H9 (cell line): ENCODE measurements at places on chromosomes 1 and 21. TPM values are rescaled to one million over a fixed set of nuclear protein-coding genes. Genes with fewer than 3 reads are reported as not detected.

Gene LRRC38
- total RNA-seq = 0.72 and 0.86 TPM in 2 replicates

Gene WNT3A
- total RNA-seq = 0.17 and 0.20 TPM in 2 replicates

Gene SPRR2E
- total RNA-seq = not detected in 2 replicates

Gene SMIM1
- total RNA-seq = 5.3 and 7.3 TPM in 2 replicates

Gene PLA2G2D
- not detected in 2 replicates for total RNA-seq

Gene MROH9
- total RNA-seq = not detected in 2 replicates

Gene ADAMTSL4
- total RNA-seq = 4.6 and 6.1 TPM in 2 replicates

Gene FMN2
- 0.59 and 0.61 TPM in 2 replicates for total RNA-seq

Gene CRYAA
- not detected in 2 replicates for total RNA-seq

GRCh38 chr1:56441601-56442000 lies 137.8 kb downstream of the PLPP3 start:
- DNase-seq = no peak
- no peak overlapping the region for H3K4me3 ChIP-seq
- no peak overlapping the region for H3K27ac ChIP-seq
- no peaks in the 10 kb centered on the region for H3K36me3 ChIP-seq
- peaks cover 10% of the 10 kb centered on the region; the same call in 1 of the 2 replicates for H3K4me1 ChIP-seq

- DNase-seq = peak; percentile 56
- H3K27ac ChIP-seq = no peak overlapping the region
- no peaks in the 10 kb centered on the region for H3K4me1 ChIP-seq
- H3K4me3 ChIP-seq = no peak overlapping the region
- no peaks in the 10 kb centered on the region for H3K27me3 ChIP-seq
- H3K36me3 ChIP-seq = no peaks in the 10 kb centered on the region
Measured at GRCh38 chr1:92994105-92994712, 32.9 kb upstream of the DIPK1A start.

GRCh38 chr1:35622510-35623178 lies 18.7 kb downstream of the PSMB2 start:
- DNase-seq = no peak
- peaks cover 13% of the 10 kb centered on the region for H3K4me1 ChIP-seq
- H3K36me3 ChIP-seq = peaks cover 22% of the 10 kb centered on the region
- no peaks in the 10 kb centered on the region for H3K27me3 ChIP-seq
- no peak overlapping the region for H3K4me3 ChIP-seq
- H3K27ac ChIP-seq = peak overlapping the region; percentile 3

- H3K27ac ChIP-seq = no peak overlapping the region
- H3K27me3 ChIP-seq = peaks cover 3% of the 10 kb centered on the region; the same call in 1 of the 2 replicates
- DNase-seq = no peak
Measured at GRCh38 chr1:72283022-72283306, 625 bp upstream of the NEGR1 start.

GRCh38 chr1:239612379-239612778 lies 226.0 kb downstream of the CHRM3 start:
- no peak for DNase-seq
- H3K27me3 ChIP-seq = no peaks in the 10 kb centered on the region
- no peaks in the 10 kb centered on the region for H3K4me1 ChIP-seq
- no peaks in the 10 kb centered on the region; the same call in 2 of the 3 replicates for H3K36me3 ChIP-seq
- H3K27ac ChIP-seq = no peak overlapping the region

DNA sequence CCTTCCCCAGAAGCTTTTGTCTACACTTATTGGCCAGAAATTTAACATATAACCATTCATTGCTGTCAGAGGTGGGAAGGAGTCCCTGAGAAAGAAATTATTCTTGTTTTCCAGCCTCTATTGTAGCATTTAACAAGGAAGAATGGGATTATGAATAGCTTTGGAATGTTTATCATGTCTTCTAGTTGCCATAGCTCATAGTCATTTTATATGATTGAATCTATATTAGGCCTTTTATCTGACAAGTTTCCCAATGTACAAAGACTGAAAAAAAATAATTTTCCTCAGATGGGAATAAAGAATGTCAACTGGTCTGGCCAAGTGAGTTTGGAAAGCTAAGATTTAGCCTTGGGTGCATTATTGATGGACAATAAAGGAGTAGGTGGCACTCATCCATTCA lies 28.3 kb downstream of the PTPRC start:
- DNase-seq = no peak
- no peaks in the 10 kb centered on the region for H3K36me3 ChIP-seq
- no peaks in the 10 kb centered on the region for H3K27me3 ChIP-seq
- H3K27ac ChIP-seq = no peak overlapping the region
- no peaks in the 10 kb centered on the region for H3K4me1 ChIP-seq
- no peak overlapping the region for H3K4me3 ChIP-seq

DNA sequence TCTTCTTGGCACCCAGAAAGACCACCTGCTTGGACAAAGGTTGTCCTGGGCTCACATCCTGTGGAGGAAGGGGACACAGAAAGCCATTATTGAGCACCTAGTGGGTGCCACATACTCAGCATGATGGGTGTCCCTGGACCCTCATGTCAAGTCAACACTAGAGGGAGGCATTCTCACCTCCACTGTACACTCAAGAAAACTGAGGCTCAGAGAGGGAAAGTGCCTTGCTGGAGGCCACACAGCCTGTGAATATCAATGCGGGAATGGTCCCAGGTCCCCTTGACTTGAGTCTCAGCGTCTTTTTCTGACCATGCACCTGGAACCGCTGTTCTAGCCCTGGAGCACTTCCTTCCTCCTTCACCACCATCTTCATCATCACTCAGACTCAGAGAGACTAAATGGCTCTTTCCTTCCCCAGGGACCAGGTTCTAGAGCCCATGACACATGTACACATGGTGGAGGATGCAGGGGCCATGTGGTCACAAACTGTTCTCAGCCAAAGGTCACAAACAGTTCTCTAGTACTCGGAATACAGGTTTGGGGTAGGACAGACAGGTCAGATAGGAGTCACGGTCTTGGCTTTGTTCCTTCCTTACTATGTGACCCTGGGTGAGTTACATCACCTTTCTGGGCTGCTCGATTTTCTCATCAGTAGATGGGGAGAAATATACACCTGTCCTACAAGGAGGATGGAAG lies 89.2 kb upstream of the WNT4 start:
- no peak for DNase-seq
- H3K4me1 ChIP-seq = no peaks in the 10 kb centered on the region; the same call in 1 of the 2 replicates
- H3K36me3 ChIP-seq = no peaks in the 10 kb centered on the region
- H3K27ac ChIP-seq = no peak overlapping the region
- H3K27me3 ChIP-seq = no peaks in the 10 kb centered on the region

GRCh38 chr21:37383086-37383485 lies 16.5 kb downstream of the DYRK1A start:
- H3K27ac ChIP-seq = no peak overlapping the region
- H3K4me1 ChIP-seq = peaks cover 11% of the 10 kb centered on the region
- no peaks in the 10 kb centered on the region for H3K27me3 ChIP-seq
- DNase-seq = no peak
- no peaks in the 10 kb centered on the region for H3K36me3 ChIP-seq

GRCh38 chr1:173354937-173355280 lies 122.2 kb upstream of the PRDX6 start:
- no peak overlapping the region for H3K27ac ChIP-seq
- peaks cover 30% of the 10 kb centered on the region for H3K36me3 ChIP-seq
- no peaks in the 10 kb centered on the region for H3K27me3 ChIP-seq
- no peaks in the 10 kb centered on the region for H3K4me1 ChIP-seq
- H3K4me3 ChIP-seq = no peak overlapping the region

DNA sequence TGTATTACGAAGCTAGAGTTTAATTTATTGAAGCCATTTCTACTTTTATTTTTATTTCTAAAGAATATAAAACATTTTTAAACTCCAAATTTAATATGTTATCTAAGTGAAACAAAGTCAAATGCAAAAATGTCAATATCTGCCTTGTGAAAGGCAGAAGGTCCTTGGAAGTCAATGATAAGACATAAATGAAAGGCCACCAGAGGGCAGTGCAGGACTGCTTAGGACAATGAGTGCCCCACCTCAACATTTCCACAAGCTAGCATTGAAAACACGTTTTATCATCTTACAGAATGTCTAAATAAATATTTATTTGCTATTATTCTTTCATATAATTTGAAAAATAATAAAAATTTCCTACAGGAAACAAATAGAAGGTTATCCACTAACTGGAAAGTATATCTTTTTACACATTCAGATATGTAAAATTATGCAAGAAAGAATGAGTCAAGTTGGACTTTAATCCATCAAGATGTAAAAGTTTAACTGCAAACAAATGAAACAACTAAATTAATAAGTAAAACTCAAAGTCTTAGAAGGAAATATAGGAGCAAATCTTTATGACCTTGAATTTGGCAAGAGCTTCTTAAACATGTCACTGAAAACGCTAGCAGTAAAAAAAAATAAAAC lies 140.1 kb upstream of the FMN2 start:
- peak; percentile 52 for DNase-seq
- H3K4me3 ChIP-seq = no peak overlapping the region
- no peaks in the 10 kb centered on the region for H3K27me3 ChIP-seq
- no peaks in the 10 kb centered on the region for H3K4me1 ChIP-seq
- H3K36me3 ChIP-seq = no peaks in the 10 kb centered on the region; the same call in 2 of the 3 replicates

DNA sequence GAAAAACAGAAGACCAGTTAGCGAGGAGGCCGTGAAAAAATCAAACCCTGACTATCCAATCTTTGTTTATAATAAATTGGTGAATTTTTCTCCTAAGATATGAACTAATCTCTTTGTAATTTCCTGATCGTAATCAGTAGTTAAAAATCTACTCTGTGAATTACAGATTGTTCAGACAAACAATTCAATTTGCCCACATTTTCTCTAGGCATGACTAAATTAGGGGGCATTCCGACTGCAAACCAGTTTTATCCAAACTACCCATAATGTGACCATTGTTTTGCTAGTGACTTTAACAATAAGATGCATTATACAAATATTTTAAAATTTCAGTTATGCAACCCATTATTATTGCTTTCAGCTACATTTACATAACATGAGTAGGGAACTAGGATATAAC lies 546.9 kb upstream of the ADAMTS5 start:
- H3K27ac ChIP-seq = no peak overlapping the region
- H3K4me3 ChIP-seq = no peak overlapping the region
- H3K36me3 ChIP-seq = peaks cover 15% of the 10 kb centered on the region
- H3K4me1 ChIP-seq = no peaks in the 10 kb centered on the region
- no peaks in the 10 kb centered on the region for H3K27me3 ChIP-seq

DNA sequence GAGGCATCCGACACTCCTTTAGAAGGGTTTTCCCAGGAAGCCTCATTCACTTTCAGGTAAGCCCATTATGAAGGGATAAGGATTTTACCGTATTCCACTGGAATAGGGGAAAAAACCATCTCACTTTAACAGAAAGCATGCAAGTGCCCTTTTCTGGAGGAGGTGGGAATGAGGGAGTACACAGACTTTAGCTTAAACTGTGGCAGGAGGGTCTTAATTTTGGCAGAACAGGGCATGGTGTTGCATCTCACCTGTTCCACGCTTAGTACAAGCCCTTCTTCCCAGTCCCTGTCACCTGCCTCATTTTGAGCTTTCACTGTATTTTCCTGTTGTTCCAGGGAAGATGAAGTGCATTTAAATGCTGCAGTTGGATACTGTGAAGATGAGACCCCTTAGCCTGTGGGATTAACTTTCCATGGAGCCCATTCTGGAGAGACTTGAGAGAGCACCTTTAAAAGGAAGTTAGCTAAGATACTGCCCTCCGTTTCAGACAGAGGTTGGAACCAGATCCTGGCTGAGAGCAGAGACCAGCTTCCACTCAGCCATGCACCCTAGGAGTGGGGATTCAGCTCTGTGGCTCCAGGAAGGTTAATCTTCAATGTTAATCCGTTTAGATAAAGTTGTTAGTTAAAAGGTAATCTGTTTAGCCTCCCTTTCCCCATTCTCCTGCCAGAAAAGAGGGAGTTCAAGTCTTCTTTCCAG lies 42.6 kb downstream of the PBX1 start:
- peak overlapping the region; percentile 69 for H3K4me3 ChIP-seq
- peak overlapping the region; percentile 94 for H3K27ac ChIP-seq
- H3K27me3 ChIP-seq = no peaks in the 10 kb centered on the region
- H3K36me3 ChIP-seq = peaks cover 23% of the 10 kb centered on the region

- DNase-seq = peak; percentile 67
- H3K4me3 ChIP-seq = no peak overlapping the region
- peaks cover 3% of the 10 kb centered on the region; the same call in 1 of the 2 replicates for H3K4me1 ChIP-seq
Measured at GRCh38 chr1:14915356-14916054, 238.0 kb upstream of the TMEM51 start.

DNA sequence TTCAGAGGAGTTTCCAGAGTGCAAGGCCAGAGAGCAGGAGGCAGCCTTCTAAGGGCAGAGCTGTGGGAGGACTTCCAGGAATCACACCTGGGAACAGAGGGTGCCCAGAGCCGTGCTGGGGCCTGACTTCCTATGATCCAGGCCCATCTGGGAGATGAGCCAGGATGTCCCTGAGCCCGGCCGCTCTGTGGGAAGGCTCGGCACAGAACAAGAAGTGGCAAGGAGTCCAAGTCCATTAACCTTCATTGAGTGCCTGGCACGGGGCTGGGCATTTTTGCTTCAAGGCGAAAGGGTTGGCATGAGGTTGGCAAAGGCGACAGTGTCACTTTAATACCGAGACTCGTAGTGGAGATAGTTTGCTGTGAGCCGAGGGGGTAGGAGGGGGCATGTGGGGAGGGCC lies 18.2 kb downstream of the TMEM201 start:
- H3K4me1 ChIP-seq = no peaks in the 10 kb centered on the region
- H3K27me3 ChIP-seq = no peaks in the 10 kb centered on the region
- peaks cover 9% of the 10 kb centered on the region; the same call in 2 of the 3 replicates for H3K36me3 ChIP-seq
- H3K27ac ChIP-seq = no peak overlapping the region
- no peak overlapping the region for H3K4me3 ChIP-seq

DNA sequence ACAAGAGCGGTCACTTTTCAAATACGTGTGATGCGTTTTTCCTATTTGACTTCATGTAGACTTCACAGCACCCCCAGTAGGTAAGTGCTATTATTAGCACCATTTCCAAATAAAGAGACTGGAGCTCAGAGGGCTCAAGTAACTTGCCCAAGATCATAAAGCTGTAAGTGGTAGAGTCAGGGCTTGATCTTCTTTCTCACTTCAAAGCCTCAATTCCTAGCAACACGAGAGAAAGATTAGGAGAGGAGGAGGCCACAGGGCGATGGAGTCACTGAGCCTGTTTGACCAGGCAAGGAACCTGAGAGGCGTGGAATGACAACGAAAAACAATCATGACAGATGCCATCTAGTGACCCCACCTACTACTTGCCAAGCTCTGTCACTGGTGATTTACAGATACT lies 181.0 kb downstream of the FOXD2 start:
- no peak for DNase-seq
- H3K4me1 ChIP-seq = no peaks in the 10 kb centered on the region
- no peak overlapping the region for H3K4me3 ChIP-seq
- no peak overlapping the region for H3K27ac ChIP-seq

- DNase-seq = peak; percentile 43
- no peak overlapping the region for H3K27ac ChIP-seq
- H3K4me1 ChIP-seq = 0 out of 2 replicates have a peak, but pooled peaks cover 2% of the 10 kb centered on the region
- peaks cover 6% of the 10 kb centered on the region for H3K36me3 ChIP-seq
Measured at GRCh38 chr1:168110896-168111545, 25.7 kb downstream of the GPR161 start.

- no peaks in the 10 kb centered on the region for H3K4me1 ChIP-seq
- no peak overlapping the region for H3K4me3 ChIP-seq
- H3K36me3 ChIP-seq = peaks cover 28% of the 10 kb centered on the region
- H3K27me3 ChIP-seq = no peaks in the 10 kb centered on the region
- DNase-seq = no peak
Measured at GRCh38 chr1:248757784-248758195, 2.2 kb upstream of the LYPD8 start.

- H3K36me3 ChIP-seq = no peaks in the 10 kb centered on the region
- no peak for DNase-seq
- no peaks in the 10 kb centered on the region for H3K4me1 ChIP-seq
- H3K27me3 ChIP-seq = no peaks in the 10 kb centered on the region
Measured at GRCh38 chr21:32249511-32250280, 29.2 kb downstream of the MIS18A start.

GRCh38 chr1:6962478-6962995 lies 177.3 kb downstream of the CAMTA1 start:
- no peak for DNase-seq
- H3K4me3 ChIP-seq = peak overlapping the region; percentile 79
- H3K27me3 ChIP-seq = no peaks in the 10 kb centered on the region
- no peaks in the 10 kb centered on the region for H3K36me3 ChIP-seq
- no peaks in the 10 kb centered on the region; the same call in 1 of the 2 replicates for H3K4me1 ChIP-seq
- H3K27ac ChIP-seq = no peak overlapping the region
